Adipocyte (in vitro differentiated cells): ENCODE measurements at places on chromosomes 13 and 19.

DNA sequence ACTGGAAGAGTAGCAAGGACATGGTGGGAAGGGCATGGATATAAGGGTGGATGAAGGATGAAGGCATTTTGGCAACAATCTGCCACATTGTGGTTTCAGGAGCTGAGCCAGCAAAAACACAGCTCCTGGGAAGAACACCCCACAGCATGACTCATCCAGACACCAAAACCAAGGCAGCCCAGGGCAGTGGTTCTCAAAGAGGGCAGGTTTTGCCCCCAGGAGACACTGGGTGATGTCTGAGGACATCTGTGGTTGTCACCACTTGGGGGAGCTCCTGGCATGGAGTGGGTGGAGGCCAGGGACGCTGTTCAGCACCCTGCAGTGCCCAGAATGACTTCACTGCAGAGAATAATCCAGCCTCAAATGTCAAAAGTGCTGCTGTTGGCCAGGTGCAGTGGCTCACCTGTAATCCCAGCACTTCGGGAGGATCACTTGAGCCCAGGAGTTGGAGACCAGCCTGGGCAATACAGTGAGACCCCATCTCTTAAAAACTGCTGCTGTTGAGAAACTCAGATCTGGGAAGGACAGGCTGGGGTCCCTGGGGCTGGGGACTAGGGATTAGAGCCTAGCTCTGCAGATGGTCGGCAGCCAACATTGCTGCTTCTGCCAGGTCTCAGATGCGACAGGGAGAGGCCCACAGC, 16.1 kb downstream of the ZFR2 start:
- peak; percentile 53 for DNase-seq

DNA sequence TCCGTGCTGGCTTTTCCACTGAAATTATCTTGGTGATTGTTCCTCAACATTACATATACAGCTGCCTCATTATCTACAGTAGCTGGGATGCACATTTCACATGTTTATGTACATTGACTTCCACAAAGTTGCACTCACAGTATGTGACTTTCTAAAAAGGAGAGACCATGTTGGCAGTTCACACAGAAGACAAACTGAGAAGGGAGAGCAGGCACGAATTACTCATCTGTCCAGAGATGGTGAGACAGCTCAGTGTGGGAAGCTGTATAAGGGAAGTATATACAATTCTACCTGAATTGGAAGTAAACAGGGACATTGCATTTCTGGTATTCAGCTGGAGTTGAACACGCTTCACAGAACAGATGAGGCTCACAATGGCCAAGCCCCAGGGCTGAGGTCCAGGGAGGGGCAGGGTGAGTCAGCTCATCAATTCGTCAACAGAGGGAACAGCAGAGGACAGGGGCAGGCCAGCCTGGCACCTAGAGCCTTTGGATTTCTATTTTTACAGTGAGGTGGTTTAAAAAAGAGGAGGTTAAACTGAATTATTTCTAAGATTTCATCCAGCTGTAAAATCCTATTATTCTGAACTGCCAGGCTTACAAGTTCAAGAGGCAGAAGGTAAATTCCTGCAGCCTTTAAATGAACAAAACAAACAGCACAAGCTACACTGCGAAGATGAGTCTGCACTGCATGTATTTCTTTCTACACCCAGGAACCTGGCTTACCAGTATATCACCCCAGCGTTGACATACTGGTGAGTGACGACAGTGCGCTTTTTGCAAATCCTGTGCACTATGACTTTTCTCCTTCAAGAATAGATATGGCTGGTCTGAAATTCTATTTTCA, 9.8 kb downstream of the PARP4 start:
- peak; percentile 74 for DNase-seq

GRCh38 chr13:45941261-45941660, 89.7 kb upstream of the SIAH3 start:
- no peak for DNase-seq

GRCh38 chr19:4374498-4375163, 25.7 kb downstream of the SH3GL1 start:
- peak; percentile 87 for DNase-seq

- peak; percentile 4 for DNase-seq
Measured at GRCh38 chr19:4234142-4234861, 5.0 kb downstream of the EBI3 start.

DNA sequence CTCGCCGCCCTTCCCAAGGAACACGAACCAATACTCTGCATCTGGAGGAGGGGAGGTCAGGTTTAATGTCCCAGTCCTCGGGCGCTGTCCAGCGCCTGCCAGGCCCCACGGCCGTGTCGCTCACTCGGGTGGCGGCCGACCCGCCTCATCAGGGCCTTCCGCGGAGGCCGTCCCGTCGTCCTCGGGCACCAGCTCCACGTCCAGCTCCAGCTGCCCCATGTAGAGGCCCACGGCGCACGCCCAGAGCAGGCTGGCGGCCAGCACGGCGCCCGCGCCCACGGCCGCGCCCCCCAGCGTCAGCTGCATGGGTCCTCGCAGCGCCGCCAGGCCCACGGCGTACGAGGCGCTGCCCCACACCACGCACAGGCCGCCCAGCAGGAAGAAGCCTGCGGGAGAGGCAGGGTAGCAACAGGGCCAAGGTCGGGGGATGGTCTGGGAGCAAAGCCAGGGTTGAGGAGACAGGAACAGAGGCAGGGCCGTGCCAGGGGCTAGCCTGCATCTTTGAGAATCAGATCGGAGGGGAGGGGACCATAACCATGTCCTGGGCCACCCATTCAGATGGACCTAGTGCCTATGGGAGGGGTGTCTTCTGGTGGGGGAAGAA, 2.5 kb downstream of the TMEM160 start:
- DNase-seq = no peak

DNA sequence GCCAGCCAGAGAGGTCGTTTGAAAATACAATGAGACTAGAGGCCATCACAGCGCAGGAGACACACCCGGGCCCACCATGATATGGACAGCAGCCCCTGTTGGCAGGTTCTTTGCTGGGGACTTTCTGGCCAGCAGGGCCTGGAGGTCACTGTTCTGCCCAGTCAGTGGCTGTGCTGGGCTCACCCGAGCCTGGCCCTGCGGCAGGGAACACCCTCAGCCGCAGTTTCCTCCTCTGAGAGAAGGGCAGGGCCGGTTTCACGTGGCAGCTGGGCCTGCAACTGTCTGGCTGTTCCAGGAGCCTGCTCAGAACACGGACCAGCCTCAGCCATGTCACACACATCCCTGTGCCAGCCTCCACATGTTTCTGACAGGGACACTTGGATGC, 39.4 kb downstream of the ADPRHL1 start:
- no peak for DNase-seq

- no peak for DNase-seq
Measured at GRCh38 chr13:50225193-50226155, 210.2 kb downstream of the KCNRG start.

DNA sequence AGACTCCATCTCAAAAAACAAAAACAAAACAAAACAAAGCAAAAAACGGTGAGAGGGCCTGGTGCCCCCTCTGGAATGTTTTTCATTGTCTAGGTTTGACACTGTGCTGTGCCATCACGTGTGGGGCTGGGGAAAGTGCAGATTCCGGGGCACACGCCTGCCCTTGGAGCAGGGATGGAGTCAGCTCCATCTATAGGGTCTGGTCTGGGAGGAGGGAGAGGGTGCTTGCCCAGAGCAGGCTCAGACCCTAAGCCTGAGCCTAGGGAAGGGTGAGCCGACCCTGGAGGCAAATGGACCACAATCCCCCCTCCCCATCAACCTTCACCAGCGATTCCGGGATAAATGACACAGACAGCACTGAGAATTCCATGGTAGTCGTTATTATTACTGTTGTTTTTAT, 10.9 kb upstream of the ZBTB32 start:
- DNase-seq = no peak

DNA sequence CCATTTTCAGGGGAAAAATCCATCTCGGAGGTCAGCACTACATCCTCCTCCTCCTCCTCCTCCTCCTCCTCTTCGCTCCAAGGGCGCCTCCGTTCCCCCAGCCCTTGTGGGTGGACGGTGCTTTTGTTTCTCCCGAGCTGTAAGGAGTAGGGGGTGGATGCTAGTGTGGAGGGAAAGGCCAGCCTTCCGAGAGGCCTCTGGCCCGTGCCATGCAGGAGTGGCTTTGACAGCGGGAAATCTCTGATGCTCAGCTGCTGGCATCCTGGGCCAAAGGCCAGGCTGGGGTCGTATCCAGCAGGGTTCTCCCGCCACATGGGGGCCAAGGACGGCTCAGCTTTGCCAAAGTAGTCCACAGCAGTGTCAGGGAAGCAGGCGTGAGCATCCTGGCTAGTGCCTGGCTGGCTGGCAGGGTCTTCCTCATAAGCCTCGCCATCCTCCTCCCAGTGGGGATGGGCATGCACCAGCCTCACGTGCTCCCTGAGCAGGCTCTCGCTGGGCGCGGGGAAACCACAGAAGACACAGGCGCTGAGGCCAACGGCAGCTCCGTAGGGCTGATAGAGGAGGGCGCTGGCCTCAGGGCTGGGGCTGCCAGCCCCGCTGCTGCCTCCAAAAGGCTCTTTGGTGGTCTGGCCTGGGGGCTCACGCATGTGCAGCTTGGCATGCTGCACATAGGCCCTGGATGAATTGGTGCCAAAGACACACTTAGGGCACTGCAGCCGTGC, 10.5 kb downstream of the WIZ start:
- no peak for DNase-seq

- DNase-seq = no peak
Measured at GRCh38 chr19:12205296-12205695, 42.4 kb downstream of the ZNF136 start.

GRCh38 chr13:77918391-77919245, at the start of gene EDNRB:
Gene EDNRB (minus strand): TSS chr13:77918831. CDS start chr13:77918573, 258 bp downstream.
- peak; percentile 48 for DNase-seq

- DNase-seq = no peak
Measured at GRCh38 chr13:92649140-92649813, 577.3 kb upstream of the GPC6 start.

- DNase-seq = no peak
Measured at GRCh38 chr19:13010038-13010991, 15.0 kb downstream of the NFIX start.

DNA sequence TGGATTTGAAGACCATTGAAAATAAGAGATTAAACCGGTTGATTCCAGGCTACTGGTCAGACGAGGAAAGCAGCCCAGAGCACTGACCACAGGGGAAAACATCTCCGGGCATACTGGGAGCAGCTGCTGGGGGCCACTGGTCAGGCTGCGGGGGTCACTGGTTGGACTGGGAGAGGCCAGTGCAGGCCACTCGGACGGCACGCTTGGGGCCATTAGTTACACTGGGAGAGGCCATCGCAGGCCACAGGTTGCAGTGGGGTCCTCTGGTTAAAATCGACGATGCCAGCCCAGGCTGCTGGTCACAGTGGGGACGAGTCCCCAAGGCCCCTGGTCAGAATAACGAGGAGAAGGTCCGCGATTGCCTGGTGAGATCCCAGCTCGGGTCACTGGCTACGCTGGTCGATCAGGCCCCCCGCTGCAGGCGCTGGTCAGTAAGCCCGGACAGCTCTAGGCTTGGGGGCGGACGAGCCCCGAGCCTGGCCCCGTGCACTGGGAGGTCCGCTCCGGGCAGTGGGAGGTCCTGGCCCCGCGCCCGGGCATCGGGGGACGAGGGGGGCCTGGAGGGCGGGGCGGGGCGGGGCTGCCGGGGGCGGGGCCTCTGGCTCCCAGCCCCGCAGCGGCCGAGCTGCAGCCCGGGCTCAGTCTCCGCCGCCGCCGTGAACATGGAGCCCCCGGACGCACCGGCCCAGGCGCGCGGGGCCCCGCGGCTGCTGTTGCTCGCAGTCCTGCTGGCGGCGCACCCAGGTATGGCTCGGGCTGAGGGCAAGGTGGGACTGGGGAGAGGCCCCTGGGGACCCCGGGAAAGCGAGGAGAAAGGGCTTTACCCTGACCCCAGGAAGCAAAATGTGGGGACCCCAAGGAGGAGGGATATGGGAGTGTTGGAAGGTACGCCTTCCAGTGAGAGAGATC, at the start of gene BCAM:
Gene BCAM (plus strand): TSS at position 641 of the 909 bp plus-strand sequence. CDS start 22 bp downstream, at position 663.
- peak; percentile 91 for DNase-seq

- no peak for DNase-seq
Measured at GRCh38 chr13:19673473-19674430, 40.3 kb downstream of the MPHOSPH8 start.

DNA sequence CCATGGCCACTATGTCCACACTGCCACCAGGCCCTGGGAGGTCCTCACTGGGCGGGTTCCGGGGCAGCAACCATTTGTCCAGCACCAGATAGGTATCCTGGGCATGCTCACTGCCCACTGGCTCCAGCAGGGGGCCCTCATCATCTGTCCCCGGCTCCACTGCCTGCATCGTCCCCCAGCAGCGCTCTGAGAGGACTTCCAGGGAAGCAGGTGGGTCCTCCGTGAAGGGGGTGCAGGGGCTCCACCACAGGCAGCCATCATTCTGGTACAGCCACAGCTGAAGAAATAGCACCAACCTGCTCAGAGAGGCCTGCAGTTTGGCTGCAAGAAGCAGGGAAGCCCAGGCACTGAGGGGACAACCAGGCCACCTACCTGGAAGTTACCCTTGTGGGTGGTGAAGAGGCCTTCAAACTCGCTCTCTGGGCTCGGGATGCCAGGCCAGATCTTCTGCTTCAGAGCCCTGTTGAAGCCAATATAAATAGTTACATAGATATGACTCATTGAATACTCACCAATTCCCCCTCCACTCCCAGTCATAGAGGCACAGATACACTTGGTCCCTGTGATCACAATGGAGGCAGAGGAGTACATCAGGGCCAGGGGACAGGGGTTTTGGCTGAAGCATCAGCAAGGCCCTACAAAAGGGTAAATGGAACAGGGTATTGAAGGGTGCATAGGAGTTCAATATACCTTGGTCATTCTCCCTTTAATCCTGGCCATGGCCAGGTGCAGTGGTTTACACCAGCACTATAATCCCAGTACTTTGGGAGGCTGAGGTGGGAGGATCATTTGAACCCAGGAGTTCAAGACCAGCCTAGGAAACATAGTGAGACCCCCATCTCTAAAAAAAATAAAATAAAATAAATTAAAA, 4.1 kb downstream of the SWSAP1 start:
- DNase-seq = peak; percentile 68

DNA sequence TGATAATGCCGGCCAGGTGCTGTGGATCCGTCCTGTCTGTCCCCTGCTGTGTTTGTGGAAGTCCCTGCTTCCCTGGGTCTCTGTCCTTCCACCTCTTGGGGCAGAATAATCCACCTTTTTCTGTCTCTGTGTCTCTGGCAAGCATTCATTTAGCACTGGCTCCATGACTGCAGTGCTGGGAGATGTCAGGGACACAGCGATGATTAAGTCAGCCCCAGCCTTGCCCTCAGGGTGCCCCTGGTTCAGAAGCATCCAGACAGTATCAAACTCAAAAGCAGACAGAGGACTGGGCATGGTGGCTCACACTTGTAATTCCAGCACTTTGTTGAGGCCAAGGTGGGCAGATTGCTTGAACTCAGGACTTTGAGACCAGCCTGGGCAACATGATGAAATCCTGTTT, 1.5 kb downstream of the HIPK4 start:
- DNase-seq = no peak
